ENCODE measurements at places on chromosomes 1 and 21.
A peak's percentile ranks its signal among the peaks of the same experiment; 100 is the strongest.

DNA sequence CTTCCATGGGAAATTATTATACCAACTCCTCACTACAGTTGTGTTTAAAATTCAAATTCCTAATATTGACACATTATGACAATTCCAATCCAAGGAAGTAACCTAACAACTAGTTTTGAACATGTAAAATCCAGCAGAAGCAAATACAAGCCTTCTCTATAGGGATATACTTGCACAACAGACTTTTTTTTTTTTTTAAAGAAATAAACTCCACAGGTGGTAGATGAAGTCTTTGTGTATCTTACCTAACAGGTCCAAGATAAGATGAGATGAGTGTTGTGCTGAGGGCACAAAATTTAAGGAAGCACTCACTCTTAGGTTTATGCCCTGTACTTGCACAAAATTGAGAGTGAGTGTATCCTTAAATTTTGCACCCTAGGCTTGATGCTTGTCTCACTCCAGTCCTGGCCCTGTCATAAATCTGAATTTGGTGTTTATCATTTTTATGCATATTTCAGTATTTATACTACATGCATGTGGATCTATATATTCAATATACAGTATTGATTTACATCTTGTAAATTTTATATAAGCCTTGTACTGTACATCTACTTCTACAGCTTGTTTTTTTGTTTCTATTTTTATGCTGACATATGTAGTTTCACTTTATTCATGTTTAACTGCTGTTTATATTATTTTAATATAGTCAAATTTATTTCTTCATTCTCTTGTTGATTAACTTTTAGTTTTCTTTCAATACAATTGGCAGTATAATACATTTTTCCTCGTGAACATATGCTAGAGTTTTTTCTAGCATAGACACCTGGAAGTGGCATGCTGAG is 60.6 kb upstream of the RGL1 start:
- no peak for DNase-seq

- DNase-seq = no peak
These were observed 191.9 kb downstream of the GRIK3 start for GRCh38 chr1:36842448-36842847.

GRCh38 chr21:25689226-25689625 is 45.5 kb downstream of the ATP5PF start:
- DNase-seq = no peak

DNA sequence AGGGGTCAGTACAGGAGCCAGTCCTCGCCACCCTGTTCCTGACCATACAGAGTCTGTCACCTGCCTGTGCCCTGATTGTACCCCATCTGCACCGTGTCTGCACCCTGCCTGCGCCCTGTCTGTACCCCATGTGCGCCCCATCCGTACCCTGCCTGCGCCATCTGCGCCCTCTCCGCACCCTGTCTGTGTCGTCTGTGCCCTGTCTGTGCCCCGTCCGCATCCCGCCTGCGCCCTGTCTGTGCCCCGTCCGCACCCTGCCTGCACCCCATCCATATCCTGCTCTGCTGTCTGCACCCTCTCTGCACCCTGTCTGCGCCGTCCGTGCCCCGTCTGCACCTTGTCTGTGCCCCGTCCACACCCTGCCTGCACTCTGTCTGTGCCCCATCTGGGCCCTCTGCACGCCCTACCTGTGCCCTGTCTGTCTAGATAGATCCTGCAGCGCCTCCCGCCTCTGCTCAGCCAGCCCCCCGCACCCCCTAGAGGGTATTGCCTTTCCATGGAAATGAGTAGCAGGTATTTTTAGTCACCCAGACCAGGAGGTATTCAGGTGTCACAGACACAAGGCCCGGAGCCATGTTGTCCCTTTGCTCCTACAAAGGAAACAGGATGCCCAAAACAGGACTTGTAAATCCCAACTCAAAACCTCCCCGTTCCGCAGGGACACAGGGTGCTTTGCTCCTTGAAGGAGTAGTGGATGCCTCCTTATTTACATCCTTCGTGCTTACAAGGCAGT is 7.7 kb upstream of the NPHP4 start:
- no peak for DNase-seq

DNA sequence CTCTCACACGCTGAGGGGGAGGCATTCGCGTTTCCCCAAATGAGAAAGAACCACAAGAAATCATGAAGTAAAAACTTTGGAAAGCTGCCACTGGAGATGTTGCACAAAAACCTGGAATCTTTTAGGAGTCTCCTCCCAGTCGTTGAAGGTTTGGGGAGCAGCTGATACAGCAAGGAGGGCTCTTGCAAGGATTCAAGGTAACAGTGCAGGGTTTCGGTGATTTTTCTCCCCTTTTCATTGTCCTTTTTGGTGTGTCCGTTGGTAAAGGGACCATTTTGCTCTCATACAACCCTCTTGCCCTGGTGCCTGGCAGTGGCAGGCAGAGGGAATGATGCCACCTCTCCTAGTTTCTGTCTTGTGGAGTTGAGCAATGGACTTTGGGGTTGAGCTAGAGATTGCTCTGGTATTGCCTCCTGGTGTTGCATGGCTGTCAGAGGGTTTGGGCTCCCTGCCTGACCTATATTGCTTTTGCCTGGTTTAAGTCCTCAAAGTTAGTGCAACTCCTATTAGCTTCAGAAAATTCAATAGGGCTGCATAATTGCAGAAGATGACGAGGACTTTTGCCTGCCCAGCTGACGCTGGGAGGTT is 872 bp downstream of the BRINP2 start:
- no peak for DNase-seq

DNA sequence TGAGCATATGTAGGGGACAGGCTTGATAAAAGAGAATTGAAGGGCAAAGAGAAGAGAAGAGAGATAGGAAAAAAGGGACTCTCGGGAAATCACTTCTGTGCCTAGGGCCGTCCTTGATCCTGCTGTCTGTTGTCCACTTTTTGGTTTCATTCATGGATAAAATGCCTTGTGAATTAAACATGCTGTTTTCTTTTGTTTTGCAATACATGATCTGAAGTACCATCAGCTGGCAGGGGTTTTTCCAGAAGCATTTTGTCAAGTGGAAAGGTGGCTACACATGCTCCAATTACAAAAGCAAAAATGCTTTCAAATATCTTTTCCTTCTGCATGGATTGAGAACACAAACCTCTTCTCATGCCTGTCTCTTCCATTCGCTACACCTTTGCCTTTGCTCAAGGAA is 361.7 kb downstream of the PDE4B start:
- DNase-seq = no peak

DNA sequence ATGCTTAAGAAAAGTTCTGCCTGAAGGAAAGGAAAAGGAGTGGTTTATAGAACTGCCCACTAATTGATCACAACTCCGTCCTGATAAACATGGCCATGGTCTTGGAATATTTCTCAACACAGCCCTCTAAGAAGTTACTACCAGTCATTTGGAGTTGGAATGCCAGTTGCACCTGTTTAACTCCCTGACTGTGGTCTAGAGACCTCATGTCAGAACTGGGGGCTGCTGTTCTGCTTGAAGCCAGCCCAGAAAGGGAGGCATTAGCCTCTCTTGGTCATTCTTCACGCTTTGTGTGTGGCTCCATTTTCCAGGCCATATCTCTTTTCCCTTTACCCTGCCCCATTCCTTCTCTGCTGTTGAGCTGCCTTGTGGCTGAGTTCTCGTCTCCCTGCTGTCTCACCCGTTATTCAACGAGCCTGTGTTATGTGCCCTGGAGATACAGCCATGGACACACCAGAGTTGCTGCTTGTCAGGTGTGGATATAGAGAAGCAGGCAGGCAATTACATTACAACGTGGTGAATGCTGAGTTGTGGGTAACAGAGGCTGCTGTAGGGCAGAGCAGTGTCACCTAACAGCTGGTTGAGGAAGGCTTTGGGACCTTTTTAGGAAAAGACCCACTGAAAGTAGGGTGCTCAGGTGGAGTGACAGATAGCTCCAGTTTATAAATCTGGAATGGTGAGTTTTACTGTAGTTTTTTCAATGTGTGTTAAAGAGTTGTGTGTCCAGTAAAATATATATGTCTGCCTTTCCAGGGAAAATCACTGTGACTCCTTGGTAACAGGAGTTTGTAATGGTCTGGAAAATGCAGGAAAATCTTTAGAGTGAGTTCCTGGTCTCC is 137.0 kb upstream of the IPO9 start:
- no peak for DNase-seq

DNA sequence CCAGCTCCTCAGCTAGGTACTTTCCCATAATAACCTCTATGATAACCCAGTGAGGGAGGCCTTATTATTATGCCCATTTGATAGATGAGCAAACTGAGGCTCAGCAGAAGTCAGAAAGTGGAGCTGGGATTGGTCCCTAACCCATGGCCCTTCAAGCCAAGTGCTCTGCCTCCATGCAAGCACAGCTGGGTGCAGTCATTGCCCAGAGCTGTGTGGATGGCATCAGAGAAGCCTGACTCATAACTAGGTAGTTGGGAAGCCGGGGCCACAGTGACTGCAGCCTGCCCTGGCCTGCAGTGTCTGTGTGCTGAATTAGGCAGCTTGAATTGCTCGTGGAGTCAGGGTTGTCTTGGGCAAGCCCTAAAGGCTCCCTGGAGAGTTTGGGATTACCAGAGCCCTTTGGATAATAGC is 89.9 kb upstream of the SLC2A1 start:
- DNase-seq = no peak

- DNase-seq = no peak
These were observed 70.1 kb downstream of the PCBP3 start for GRCh38 chr21:45713613-45714012.

DNA sequence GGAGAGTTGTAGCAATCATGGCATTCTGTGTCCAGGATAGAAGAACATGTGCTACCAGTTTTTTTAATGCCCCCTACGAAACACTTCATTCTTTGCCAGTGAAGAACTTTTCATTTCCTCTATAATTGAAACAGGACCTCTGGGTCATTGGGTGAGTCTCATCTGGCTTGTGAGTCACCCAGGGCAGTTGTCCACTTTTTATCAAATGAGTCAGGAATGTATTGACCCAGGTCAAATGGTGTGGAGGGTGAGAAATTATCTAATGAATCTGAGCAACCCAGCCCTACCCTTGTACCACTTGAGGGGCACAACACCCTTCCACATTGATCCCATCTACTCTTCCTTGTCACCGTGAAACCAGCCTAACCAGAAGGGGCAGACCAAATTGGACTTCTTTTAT is 417.3 kb upstream of the PROX1 start:
- DNase-seq = no peak

- DNase-seq = no peak
These were observed 302.7 kb downstream of the ST6GALNAC3 start for GRCh38 chr1:76377247-76377646.

DNA sequence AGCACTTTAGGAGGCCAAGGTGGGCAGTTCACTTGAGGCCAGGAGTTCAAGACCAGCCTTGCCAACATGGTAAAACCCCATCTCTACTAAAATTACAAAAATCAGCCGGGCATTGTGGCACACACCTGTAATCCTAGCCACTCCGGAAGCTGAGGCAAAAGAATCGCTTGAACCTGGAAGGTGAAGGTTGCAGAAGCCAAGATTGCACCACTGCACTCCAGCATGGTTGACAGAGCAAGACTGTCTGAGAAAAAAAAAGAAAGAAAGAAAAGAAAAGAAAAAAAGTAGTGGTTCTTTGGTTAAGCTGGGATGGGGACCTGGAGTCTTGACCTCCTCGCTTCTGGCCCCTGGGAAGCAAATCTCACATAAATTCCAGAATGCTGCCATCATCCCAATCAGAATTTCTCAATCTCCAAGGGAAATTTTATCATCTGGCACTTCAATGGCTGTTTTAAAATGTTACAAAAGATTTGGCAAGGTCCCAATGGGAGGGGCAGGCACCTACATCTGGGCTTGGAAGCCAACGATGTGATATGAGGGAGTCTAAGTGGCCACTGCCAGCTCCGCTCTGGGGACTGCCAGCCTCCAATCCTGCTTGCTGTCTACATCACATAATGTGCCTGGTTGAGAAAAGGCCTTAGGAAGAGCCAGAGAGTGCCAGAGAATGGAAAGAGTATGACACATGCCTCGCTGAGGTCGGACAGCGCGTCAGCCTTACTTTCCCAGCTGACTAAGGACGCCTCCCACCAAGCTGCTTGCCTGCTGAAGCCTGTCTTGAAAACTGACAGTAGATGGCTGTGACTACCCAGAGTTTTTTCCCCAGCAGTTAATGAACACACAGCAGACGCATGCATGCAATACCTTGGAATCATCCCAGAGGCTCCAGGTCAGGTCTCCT is 42.1 kb upstream of the SRP9 start:
- peak; percentile 70 for DNase-seq

- no peak for DNase-seq
These were observed 158.2 kb downstream of the TGFBR3 start for GRCh38 chr1:91727763-91728162.

DNA sequence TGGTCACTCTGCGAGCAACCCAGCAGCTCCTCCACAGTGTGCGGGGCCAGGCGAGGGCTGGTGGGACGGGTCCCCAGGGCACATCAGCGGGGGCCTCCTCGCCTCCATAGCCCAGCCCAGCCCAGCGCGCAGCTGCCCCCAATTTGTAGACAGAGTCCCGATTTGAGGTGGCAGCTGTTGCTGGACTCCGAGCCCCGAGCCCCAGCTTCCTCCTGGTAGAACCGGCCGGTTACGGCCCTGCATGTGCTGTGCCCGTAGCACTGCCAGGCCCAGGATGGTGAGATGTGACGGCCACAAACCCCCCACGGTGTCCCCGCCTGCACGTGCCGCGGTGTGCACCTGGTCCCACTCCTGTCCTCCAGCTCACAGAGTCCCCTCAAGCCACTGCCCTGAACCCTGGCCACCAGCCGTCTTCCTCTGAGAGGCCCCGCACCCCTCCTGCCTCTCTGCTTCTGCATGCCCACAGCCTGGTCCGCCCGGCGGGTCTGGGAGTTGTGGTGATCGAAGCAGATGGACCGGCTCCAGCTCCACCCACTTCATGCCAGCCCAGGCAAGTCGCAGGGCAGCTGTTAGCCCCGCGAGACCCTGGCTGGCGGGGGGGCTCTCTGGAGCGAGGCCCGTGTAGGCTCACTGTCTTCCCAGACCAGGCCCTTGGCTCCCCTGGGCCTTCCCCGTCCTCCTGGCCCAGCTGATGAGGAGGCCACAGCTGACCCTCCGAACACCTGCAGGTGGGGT is 55.5 kb downstream of the MORN1 start:
- peak; percentile 72 for DNase-seq

GRCh38 chr1:2382621-2383361 is 8.6 kb downstream of the MORN1 start:
- DNase-seq = no peak

GRCh38 chr21:39093526-39093925 is 89.7 kb downstream of the PSMG1 start:
- DNase-seq = no peak

- DNase-seq = no peak
These were observed 85.1 kb downstream of the ENAH start for GRCh38 chr1:225567789-225568188.

DNA sequence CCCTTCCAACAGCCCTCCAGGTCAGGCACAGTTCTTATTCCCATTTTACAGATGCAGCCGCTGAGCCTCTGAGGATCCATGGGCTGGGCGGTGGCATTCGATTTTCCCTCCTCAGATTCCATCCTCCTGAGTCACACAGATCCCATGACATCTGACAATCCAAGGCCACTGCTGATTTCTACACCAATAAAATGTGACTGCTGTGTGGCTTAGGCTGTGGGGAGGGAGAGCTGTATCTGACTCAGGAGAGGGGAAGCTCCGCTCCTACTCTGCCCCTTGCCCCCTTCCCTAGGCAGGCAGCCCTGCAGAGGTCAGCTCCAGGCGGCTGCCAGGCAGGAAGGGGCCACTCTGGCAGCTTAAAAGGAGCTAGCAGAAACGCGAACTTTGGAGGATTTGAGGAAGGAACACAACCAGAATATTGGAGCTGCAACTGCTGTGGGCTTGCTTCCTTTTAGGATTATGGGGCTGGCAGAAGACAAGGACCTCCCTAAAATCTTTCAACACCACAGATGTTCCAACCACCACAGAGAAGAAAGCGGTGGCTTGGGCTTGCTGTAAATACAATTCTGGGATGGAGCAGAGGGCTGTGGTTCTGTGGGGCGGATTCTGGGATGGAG is 50.0 kb downstream of the MRPL37 start:
- DNase-seq = no peak

Data from prostate gland (tissue), 2 donors.